Mucosa of descending colon (tissue), 3 donors: ENCODE measurements at places on chromosomes 13 and 19.

DNA sequence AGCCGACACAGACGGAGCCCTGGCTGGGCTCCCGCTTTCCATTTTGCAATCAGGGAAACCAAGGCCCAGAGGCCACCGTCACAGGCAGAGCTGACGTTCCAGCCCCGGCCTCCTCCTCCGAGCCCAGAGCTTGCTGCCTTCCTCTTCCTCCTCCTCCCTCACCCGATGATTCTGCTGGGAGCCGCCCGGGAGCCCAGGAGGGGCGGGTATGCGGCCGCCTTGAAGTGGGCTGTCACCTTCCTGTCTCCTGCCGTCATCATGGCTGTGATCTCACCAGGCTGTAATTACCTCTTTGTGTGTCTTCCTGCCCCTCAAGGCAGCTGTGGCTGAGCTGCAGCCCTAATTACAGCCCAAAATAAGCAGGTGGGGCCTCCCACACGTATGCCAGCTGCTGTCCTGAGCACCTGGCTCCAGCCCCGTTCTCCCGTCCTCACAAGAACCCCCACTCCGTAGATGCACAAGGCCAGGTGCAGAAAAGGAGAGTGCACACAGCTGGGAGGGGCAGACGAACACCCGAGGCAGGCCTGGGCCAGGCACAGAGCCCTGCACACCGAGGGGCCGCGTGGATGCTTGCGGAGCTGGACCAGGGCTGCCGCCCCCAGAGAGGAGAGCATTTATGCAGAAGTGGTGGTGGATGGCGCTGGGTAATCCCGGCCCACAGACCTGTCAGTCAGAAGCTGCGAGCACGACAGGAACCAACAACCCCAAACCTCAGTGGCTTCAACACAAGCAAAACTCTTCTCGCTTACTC lies 4.0 kb downstream of the TPGS1 start:
- peak; percentile 82 for DNase-seq

GRCh38 chr19:57813919-57814504 lies 701 bp downstream of the ZNF552 start:
- DNase-seq = peak; percentile 42

- peak; percentile 33 for DNase-seq
These were observed 3.6 kb downstream of the MICOS13 start for GRCh38 chr19:5676772-5677105.

DNA sequence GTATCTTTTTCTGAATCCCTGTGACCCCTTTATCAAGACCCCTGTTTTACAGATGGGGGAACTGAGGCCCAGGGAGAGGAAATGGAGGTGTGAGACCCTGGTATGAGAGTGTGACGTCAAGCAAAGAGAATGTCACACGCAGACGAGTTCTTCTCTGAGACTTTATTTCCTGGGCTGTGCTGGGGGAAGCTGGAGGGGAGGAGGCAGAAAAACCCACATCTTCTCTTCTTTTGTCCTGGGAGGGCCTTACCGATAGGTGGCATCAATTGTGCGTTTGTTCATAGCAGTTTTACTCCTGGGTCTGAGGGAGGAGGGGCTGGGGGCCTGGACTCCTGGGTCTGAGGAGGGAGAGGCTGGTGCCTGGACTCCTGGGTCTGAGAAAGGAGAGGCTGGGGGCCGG lies 4.9 kb upstream of the KLK15 start:
- DNase-seq = no peak

- no peak for DNase-seq
These were observed 174.3 kb downstream of the IRS2 start for GRCh38 chr13:109611912-109612691.

- no peak for DNase-seq
These were observed 7.3 kb upstream of the LMO7 start for GRCh38 chr13:75628801-75629200.

DNA sequence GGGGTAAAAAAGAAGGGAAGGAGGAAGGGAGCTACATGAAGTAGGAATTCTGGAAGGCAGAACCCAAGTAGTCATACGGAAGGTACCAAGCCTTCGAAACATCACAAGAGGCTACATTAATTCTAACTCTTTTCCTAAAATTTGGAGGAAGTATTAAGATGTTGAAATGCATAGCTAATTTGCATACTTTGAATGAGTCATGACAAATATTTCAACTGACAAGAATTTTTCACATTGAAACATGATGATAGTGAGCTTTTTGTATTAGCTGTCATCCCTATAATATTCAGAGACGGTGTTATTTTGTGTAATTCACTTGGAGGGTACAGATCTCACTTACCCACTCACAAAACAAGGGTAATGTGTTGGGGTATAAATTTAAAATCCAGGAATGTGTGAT lies 9.1 kb upstream of the ACOD1 start:
- DNase-seq = no peak

DNA sequence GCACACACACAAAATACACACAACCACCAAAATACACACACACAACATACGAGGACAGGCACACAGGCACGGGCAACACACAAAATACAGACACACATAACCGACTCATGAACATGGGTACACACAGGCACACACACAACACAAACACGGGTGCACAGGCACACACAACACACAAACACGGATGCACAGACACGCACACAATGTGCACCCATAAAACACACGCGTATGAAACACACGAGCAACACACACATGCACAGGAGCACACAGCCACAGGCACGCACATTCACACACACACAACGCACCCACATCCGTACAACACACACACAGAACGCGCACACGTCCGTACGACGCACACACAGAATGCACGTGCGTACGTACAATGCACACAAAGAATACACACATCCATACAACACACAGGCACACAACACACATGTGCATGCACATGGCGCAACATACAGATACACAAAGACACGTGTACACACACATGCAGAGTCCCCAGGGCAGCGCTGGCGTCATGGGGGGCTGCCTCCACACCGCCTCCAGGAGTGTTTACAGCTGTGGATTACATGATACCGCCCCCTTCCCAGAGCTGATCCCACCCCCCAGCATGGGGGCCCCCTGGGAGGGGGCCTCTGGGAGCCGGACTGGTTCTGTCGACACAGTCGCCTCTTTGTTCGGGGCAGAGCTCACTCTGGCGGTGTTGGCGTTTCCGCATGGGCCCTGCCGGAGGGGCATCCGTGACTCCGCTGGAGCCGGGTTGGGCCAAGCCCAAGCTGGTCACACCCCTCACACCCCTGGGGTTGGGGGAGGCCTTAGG lies 2.9 kb downstream of the SBNO2 start:
- DNase-seq = peak; percentile 66
